ENCODE measurements at places on chromosomes 3 and 15.

- no peak for DNase-seq
Measured at GRCh38 chr3:113054552-113054951, 63.8 kb downstream of the GTPBP8 start.

DNA sequence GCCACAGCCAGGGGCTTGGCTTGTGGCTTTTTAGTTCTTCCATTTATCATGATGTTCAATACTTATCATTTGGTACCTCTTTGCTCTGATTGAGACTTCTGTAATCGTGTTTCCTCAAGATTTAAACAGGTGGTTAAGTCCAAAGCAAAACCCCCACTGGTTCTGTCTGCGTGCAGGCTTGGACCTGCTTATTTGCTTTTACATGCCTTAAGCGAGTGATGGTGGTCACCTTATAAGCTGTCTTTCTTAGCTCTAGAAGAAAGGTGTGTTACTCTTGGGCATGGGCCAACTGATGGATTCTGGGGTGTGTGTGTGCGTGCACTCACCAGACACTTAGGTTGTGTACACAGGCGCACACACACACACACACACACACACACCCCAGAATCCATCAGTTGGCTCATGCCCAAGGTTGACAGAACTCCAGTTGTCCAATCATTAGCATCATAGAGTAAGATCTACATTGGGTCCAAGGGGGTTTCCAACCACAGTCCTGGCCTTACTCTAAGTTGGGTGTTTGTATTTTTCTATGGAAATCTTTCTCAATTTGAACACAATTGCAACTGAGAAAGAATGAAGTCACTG, 1.2 kb downstream of the MYZAP start:
- no peak for DNase-seq

GRCh38 chr3:18645619-18646018, 220.5 kb upstream of the SATB1 start:
- peak; percentile 81 for DNase-seq

- no peak for DNase-seq
Measured at GRCh38 chr3:43455233-43455632, 166.6 kb downstream of the ANO10 start.

DNA sequence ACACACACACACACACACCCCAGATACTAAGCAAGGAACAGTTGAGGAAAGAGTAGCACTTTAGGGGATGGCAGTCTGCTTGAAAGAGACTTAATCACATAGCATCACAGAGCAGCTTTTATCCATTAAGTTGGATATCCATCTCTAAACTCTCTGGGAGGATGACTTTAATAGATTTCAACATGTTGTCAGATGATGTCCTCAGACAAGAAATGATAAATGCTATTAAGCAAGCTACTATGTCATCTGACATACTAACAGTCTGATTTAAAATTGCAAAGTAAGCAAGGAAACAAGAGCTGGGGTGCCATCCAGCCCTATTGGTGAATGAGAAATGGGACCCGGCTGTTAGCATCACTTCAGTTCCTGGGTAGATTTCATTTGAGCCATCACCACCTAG, 136.9 kb downstream of the PLCL2 start:
- no peak for DNase-seq

GRCh38 chr15:71084264-71084663, 31.0 kb upstream of the THSD4 start:
- DNase-seq = no peak

GRCh38 chr15:51186181-51186705, 91.5 kb upstream of the TNFAIP8L3 start:
- DNase-seq = no peak

DNA sequence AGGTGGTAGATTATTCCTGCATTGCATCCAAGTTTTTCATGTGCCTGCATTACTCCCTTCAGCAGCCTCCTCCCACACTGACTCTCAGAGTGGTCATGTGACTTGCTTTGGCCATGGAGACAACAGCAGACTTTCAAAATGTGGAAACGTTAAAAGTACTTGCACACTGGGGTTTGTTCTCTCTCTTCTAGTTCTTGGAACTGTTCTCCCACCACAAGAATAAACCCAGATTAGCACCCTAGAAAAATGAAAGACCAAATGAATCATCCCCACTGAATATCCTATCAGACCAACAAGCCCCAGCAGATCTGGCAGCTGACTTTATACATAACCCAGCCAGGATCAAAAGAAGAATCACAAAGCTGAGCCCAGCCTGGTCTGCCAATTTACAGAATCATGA, 398.5 kb downstream of the VPS13C start:
- no peak for DNase-seq

DNA sequence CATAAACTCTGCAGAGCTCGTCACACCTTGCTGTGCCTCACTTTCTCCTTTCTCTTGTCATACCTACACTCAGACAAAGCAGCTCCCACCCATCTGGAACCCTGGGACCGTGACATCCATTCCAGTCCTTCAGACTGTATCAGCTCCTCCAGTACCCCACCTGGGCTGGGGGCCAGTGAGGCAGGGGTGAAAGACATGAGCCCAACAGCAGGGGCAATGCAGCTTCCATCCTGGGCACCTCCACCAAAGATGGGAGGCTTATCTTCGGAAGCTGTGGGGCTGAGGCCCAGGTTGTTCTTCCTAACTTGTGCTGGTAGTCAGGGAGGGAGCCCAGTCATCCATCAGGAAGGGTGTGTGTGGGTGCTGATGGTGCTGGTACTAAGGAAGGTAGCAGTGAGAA, 109.2 kb downstream of the EEFSEC start:
- no peak for DNase-seq

DNA sequence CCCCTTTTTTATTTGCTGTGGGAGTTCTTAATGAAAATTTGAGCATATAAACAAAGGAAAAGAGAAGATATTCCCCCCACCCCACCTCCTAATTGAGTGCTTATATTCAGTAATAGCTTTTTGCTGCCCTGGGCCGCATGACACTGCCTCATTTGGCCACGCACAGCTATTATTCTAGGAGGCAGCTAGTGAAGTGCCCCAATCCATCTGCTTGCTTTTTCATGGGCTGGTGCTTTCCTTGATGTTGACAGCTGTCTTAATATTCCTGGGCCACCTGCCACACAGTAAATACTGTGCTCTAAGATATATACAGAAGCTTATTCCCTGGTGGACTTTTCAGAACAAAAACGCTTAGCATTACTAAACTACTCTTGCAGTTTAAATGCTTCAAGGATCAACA, 3.8 kb upstream of the CRYBG3 start:
- no peak for DNase-seq

DNA sequence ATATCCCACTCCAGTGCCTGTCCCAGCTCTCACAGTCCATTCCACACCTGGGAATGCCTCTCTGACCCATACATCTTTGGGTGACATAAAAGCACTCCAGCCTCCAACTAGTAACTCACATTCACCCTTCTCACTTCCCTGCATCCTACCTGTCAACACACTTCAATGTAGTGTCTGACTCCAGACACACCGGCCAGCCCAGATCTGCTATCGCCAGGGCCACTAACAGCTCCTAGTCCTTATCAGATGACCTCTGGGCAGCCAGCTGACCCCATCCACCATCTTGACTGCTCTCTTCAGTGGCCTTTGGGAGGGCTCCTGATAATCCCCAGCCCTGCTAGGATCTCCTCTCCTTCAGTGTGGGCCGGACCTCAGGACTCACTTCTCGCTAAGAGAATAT, 2.9 kb upstream of the MCM2 start:
- no peak for DNase-seq

DNA sequence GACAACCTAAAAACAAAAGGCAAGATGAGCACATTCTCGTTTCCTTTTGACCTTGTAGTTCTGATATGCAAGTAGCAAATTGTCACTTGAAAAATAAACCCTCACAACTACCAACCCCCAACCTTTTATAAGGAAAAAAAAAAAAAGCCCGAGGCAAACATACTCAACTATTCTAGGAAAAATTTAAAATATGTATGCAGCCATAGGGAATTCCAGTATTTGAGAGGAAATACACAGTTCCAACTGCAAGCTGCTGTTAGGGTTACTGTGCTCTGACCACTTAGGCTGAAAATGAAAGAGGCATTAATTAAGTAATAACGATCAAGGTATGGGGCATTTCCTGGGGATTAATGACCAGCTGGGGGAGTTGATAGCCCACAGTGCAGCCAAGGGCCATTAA, 281.9 kb upstream of the DPH6 start:
- no peak for DNase-seq

DNA sequence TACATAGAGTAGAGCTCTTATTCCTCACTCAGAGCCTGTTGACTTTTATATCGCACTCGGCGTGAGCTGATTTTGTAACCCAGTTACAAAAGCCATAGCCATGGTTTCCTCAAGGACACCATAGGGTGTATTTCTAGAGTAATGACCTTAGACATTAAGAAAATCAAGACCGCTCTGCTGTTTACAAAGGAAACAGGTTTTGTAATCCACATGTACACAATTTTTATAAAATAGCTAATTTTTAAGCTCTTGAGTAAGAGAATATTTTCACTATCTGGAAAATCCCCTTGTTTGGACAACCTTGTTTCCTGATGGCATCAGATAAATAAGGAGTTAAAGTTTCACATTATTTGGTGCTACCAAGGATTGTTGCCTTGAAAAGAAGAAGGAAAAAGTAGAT, 104.7 kb downstream of the PGPEP1L start:
- no peak for DNase-seq

DNA sequence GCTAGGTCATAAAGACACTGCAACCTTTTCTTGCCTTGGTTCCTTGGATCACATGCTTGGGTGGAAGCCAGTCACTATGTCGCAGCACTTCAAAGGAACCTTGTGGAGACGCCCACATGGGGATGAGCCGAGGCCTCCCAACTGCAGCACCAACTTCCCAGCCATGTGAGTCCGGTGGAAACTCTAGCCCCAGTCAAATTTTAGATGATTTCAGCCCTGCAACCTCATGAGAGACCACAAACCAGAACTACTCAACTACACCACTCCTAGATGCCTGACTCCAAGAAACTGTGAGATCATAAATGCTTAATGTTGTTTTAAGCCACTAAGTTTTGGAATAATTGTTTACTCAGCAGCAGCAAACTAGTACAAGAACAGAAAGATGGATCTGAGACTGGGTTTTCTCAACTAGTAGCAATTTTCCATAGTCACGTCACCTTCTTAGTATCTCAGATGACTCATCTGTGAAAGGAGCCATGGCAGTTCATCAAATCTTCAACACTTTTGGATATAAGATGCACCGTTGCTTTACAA, 86.5 kb downstream of the MB21D2 start:
- peak; percentile 36 for DNase-seq

All from activated CD4-positive, alpha-beta T cell treated with anti-CD3 and anti-CD28 coated beads for 48 hours (primary cell).